ENCODE measurements at places on chromosomes 5 and 9.
A peak's percentile ranks its signal among the peaks of the same experiment; 100 is the strongest.

DNA sequence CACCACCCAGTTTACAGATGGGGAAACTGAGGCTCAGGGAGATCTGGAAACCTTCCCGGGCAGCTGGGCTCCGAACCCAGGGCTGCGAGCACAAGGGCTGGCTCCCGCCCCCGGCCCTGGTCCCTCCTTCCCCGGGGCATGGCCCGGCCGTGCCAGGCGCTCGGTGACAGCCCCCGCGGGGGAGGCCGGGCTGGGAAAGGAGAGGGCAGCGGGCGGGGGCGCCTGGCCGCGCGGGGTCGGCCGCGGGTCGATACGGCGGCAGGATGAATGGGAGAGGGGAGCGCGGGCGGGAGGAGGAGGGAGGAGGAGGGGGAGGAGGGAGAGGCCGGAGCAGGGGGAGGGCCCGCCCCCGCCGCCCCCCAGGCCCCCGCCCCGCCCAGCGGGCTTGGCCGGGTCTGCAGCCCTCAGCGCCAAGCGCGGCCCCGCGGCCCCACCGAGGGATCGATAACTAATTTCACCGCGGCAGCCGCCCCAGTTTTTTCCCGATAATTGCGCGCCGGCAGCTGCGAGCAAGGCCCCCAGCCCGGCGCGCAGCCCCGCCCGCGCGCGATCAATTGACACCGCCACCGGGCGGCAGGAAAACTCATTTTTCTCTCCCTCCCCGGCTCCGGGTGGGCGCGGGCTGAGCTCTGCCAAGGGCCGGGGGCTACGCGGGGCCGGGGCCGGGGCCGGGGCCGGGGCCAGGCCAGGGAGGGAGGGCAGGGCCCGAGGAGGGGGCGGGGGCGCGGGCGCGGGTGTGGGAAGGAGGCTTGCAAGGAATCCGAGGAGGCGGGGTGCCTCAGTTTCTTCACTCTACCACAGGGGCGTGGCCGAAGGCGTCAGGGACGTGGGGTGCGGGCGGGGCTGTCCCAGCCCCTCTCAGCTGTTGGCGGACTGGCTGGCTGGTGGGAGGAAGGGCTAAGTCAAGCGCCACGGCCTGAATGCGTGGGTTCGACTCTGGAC is 52.1 kb downstream of the C9orf50 start:
- no peak for DNase-seq

DNA sequence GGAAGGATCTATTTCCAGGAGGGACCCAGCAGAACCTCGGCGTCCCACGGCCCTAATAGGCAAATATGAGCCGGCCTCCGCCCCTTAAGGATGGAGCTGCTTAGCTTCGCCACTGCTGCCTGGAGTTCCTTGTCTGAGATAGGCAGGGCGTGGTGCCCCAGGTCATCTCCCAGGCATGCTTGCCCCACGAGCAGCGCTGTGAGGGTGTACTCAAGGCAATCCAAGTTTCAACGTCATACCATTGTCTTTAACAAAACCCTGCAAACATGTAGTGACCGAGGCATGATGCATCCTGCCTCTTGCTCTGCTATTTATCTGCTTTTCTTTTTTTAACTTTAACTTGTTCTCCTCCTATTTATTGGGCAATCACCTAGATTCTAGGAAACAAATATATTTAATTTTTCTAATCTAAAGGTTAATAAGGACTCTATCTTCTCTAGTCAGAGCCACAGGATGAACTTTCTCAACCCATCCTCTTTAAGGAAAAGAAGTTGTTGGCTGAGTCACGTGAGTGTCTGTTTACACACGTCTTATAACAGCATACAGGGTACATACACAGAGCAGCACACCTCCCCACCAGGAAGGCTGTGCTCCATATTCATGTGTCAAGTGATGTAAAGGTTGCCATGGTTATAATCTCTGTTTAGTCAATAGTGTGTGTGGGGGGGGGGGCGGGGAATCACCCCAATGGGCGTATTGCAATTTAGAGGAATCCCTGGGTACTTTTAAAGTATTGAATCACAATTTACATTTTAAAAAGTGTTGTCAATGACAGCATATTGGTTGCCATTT is 27.3 kb upstream of the ZSWIM6 start:
- no peak for DNase-seq

- no peak for DNase-seq
Observed at GRCh38 chr5:59587489-59588337, 305.8 kb downstream of the PDE4D start.

DNA sequence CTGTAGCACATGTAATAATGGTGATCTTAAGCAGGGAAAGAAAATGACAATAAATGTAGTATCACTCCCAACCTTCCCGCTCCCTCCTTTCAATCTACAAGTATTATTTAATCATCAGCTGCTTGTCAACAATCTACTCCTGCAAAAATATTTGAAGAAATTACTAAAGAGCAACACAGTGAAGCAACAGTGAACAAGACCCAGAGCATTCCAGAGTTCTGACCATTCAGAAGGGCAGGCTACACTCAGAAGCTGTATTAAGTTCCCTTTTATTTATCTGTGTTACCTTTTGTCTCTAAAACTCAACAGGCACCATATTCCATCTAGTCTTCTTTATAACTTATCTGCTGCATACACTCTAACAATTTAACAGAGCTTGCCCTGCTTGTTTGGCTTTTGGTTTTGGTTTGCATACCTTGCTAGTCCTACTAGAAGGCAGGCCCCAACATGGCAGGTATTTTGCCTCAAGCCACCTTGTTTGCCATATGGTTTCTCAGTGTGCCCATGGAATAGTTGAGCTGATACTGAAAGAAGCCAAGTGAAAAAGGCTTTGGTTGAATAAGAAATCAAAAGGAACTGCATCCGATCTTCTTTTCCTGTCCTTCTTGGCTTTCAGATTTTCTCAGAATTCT is 253.9 kb downstream of the CEMIP2 start:
- no peak for DNase-seq

DNA sequence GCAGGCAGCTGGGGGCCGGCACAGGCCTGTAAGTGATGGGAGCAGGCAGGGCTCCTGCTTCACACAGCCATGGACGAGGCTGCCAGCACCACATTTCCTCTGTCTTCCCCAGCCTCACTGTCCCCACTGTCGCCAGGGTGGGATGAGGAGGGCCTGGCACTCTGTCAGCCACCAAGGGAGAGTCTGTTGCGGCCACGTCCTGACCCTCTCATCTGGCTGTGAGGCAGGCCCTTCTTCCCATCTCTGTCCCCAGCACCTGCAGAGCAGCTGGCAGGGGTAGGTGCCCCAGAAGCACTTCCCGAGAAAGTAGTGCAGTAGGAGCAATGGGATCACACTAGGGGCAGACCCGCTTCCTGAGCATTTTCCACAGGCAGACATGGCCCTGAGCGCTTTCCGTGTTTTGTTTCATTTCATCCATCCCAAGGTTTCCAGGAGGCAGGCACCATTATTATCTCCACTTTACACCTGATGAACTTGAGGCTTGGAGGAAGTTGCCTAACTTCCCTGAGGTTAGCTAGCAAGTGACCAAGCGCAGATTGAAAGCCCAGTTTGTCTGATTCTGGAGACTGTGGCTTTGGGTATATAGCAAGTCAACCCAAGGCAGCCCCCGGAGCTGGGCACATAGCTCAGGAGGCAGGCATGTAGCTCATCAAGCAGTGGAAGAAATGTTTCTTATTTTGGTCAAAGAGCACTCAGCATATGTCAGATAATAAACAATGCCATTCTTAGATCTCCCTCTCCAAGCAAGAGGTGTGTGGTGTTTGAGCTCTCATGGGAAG is 202.4 kb downstream of the DAB2IP start:
- DNase-seq, result no peak

- no peak for DNase-seq
Observed at GRCh38 chr5:90941002-90941720, 382.6 kb downstream of the ADGRV1 start.

DNA sequence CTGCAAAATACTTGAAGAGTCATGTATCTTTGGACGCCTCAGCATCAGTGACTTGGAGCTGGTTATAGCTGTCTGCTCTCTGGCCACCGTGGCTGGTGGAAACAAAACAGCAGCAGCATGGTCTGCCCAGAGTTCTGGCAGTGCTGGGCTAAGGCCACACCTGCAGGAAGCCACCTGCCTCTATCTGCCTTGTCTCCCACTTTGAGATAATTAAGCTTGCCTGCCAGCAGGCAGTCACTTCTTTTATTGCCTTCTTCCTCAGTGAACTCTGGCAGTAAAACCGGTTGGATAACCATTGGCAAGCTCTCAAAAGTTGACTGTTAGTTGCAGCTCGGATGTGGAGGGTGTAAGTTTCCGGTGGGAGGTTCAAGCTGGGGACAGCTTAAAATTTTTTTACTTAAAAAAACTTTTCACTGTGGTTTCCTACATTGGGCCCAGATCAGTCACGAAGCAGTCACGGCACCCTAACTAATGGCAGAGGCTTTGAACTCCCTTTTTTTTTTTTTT is 4.9 kb downstream of the SMIM3 start:
- DNase-seq, result peak; percentile 70

DNA sequence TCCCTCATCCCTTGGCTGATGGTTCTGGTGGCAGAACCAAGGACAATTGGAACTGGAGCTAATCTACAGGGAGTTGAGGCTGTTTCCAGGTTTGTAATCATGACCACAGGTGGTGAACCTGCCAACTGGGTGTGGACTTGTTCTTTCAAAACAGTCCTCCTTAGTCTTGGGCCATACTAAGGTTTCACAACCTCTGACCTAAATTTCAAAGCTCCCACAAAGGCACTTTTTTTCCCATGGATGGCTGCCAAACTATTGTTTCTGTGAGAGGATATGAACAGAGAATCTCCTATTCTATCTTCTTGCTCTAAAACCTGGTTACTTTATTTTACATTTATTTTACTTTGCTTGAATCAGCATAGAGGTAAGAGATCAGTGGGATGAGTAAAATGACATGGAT is 106.5 kb upstream of the IZUMO3 start:
- DNase-seq, result no peak

DNA sequence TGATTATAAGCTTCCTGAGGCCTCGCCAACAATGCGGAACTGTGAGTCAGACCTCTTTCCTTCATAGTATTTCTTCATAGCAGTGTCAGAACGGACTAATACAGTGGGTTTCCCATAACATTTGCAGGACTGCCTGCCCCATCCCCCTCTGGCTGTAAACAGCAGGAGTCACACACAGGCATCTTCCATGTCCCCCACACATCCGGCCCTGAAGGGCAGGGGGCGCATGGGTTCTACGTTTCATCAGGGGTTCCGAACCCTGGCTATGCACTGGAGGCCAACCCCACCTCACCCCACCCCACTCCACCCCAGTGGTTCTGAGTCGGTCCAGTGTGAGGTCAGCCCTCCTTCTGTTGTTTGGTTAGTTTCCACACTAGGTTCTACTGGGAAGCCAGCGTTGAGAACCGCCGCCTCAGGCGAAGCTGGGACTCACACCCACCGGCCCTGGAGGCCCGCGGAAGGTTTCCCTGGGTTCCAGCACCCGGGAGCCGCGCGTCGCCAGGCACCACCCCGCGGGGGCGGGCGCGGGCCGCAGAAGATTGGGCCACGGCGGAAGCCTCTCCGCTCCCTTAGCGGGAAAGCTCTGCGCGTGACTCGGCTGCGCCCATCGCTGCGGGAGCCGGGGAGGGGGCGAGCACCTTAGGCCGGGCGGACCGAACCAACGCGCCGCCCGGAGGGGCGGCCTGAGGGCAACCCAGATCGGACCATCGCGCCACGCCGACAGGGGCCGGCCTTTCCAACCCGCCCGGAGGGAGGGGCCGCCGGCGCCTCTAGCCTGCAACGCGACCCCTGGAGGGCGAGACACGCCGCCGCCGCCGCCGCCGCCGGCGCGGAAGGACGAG is at the start of gene RUSC2:
Gene RUSC2, plus strand, starts transcription at position 799 of the 842 bp plus-strand sequence. CDS start 56,411 bp downstream, outside the sequence.
- peak; percentile 83 for DNase-seq

- no peak for DNase-seq
Observed at GRCh38 chr5:71907001-71907588, 188.0 kb downstream of the CARTPT start.

- DNase-seq, result no peak
Observed at GRCh38 chr5:159759791-159760290, 156.4 kb upstream of the ADRA1B start.

DNA sequence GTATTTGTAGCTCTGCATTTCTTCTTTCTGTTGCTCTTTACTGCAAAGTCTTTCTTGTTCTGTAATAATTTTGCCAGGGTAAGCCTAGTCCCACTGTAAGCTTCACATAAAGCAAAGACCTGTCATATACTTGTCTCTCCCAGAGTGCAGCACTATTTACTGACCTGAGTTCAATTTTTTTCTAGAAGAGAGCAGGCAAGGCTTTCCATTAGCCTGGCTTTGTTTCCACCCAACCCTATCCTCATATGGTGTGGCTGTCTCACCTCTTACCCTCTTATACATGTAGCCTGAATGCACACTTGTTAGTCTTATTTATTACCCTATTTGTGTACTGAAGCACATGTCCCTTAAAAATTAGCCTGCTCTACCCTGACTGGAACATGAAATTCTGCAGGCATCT is 170.4 kb downstream of the EFNA5 start:
- no peak for DNase-seq

- DNase-seq, result no peak
Observed at GRCh38 chr5:159915904-159916840, at the start of gene ADRA1B. Gene ADRA1B, plus strand, starts transcription at chr5:159916482. Its CDS starts 424 bp downstream, at chr5:159916906.

- no peak for DNase-seq
Observed at GRCh38 chr9:21817176-21817575, 14.7 kb downstream of the MTAP start.

DNA sequence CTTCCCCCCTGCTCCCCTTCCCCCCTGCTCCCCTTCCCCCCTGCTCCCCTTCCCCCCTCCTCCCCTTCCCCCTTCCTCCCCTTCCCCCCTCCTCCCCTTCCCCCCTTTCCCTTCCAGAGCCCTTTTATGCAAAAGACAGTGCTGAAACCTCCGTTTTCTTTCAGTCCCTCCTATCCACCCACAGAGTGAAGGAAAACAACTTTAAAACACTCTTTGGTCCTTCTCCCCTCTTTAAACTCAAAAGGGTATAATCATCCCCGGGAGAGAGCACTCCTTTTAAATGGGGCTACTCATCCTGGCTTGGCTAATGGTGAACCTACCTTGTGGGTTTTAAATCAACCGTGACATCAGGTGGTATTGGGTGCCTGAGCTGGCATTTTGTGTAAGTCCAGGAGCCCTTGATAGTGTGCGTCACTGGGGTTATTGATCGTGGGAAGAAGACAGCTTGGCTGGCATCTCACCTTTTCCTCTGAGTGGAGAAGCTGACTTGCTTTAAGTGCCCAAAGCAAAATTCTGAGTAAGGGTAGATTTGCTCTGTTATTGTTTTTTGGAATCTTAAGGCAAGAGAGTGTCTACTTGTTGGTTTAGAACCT is 2.7 kb downstream of the LARP1 start:
- no peak for DNase-seq

DNA sequence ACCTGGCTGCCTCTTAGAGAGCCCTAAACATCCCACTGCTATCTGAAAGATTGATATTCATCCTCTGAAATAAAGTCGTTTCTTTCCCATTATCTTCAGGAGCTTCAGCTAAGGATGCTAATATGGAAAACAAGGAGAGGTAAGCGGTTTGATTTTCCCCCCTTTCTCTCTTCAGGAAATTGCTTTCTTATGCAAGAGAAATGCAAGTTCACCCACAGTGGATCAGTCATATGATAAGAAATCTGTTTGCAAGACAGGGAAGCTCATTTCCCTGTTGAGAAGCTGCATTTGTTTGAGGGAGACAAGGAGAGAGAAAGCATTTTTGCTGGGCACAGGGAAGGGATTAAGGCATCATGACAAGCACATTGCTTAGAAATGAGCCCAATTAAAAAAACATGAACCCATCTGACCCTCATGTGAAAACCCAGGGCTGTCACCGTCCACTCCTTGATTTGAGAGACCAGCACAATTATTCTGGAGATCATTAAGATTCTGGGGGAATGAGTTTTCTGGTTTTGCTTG is 53.7 kb upstream of the BOD1 start:
- DNase-seq, result no peak

- no peak for DNase-seq
Observed at GRCh38 chr5:9500625-9501024, 45.2 kb downstream of the SEMA5A start.

Data from natural killer cell treated with Interleukin-12 subunit alpha and Interleukin-12 subunit beta and Interleukin-15 and Interleukin-18, amount 100 ng/mL, for 72 hours (primary cell).